ENCODE measurements at places on chromosomes 4 and X.

DNA sequence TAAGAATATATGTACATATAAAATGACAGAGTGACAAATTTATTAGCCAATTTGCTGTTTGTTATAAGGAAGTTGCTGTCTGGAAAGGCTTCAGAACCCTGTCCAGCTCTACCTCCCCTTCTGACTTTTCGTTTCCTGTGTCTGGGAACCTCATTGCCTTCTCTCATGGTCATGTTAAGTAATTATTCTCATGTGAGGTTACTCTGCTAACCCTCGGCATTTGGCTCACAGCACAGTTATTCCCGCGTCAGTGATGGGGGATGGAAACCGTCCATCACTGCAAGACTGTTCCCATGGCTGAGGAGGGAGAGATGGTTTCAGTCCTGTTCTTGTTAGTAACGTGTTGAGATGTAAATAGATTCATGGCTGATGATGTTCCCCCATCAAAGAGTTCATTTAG, 11.9 kb downstream of the EDNRA start:
- no peak for DNase-seq

- DNase-seq = peak; percentile 48
Observed at GRCh38 chr4:140296335-140297220, 76.9 kb upstream of the SCOC start.

DNA sequence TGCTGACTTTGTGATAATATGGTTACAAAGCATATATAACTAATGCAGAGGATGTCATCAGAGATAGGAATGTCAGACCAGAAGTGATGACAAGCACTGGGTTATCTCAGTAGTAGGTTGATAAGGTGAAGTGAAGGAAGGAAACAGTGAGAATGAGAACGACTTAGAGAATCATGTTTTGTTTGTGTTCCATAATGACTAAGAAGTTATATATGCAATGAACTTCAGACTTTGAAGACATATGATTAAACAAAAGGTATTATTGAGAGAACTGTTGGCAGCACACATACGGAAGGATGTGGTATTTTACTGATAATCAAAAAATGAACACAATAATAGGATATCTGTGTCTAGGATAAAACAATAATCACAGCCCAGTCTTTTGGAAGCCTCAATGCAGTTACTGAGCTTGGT, 18.3 kb upstream of the HHIP start:
- no peak for DNase-seq

DNA sequence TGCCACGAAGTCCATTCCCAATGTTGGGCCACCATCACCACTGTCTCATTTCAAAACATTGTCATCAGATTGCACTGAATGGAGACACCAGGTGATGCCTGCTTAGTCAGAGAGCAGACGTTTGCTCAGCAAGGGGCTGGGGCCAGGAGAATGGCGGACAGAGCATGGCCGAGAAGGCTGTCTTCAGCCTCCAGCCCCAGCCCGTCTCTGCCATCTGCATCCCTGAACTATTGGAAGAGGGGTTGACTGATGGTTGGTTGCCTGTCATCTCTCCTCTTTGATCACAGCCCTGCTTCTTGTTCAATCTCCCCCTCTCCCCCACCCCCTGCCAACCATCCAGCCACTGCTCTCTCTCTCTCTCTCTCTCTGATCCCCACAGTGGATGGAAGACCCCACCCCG, 140.9 kb downstream of the SHOX start:
- DNase-seq = no peak

GRCh38 chr4:184444215-184444952, 30.0 kb downstream of the IRF2 start:
- no peak for DNase-seq

Measured in PC-9 (cell line).